ENCODE measurements at places on chromosomes 4 and X. TPM values are rescaled to one million over a fixed set of nuclear protein-coding genes. Genes with fewer than 3 reads are reported as not detected.

DNA sequence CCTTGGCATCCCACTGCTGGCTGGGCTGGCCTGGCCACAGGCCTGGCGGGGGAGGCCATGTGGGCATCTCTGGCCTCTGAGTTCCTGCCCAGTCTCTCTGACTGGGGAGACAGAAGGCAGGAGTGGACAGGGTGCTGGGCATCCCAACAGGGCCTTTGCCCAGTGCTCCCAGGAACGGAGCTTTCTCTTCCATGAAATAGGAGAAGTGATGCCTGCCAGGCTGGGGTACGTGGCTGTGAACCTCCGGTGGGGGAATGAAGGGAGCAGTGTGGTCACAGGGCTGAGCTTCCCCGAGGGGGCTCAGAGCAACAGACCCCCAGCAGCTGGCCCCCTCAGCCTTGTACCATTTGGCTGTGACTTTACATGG lies 40.4 kb upstream of the HMX1 start:
- no peak for DNase-seq

GRCh38 chr4:120855307-120856001 lies 67.1 kb downstream of the PRDM5 start:
- DNase-seq: no peak

- no peak for DNase-seq
These were observed 63.1 kb upstream of the AFAP1 start for GRCh38 chr4:8002525-8003309.

DNA sequence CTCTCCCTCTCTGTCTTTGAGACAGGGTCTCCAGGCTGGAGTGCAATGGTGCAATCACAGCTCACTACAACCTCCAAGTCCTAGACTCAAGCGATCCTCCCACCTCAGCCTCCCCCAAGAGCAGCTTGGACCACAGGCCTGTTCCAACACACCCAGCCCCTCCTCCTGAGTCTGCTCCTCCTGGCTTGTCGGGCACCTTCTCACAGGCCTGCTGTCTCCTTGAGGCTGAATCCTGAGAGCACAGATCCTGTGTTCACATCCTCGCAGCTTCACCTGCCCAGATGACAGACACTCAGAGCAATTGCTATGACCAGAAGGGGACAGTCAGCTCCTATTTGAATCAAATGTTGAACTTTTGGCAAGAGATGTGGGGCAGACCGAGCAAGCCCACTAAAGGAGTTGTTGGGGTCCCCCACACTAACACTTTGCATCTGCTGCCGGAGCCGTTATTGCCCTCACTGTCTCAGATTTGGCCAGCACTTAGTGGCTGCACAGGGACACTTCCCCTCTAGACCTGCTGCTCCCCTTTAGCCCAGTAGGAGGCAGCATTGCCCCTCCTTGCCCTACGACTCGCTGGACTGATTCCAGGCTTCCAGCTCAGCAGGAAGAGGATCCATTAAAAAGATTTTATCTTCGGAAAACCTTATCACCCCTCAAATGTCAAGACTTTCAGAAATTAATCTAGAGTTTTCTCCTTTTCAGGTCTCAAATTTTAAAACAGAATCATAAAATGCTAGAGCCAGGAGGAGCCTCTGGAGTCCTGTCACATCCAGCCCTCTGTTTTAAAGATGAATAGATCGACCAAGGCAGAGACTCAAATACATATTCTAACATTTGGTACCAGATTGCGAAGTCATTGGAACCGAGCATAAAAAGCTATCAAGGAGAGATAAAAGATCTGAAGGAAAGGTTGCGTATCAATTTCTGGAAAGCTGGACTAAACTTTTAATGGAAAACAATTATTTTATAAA lies 113.7 kb downstream of the USP46 start:
- peak; percentile 52 for DNase-seq

DNA sequence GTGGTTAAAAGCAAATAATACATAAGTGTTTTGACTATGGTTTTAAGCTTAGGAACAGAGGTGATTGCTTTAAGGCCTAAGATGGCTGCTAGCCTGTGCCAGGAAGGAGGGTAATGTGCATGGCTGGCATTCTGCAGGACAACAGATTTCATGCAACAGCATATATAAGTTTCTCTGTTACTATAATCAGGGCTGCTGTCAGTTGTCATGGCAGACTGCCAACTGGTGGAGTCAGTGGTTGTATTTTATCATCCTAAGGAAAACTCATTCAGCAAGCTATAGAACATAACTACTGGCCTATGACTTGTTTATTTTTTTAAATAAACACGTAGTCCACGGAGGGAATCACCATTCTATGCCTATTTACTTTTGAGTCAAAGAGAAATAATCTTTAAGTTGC lies 77.7 kb upstream of the DCAF8L1 start:
- DNase-seq: no peak

DNA sequence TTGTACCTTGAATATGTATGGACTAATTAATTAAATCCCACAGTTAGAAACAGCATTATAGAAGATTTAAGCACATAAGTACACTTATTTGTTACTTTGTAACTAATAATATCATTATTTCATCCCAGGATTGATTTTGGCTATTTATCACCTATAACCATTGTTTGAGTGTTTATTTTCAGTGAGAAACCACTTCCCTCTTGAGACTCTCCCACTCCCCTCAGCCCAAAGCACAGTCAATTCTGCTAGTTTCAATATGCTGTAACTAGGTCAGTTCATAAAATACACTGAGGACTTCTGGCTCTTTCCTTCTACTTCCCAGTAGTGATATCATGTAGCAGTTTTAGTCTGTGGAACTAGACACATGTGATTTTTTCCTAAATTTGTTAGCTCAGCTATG lies 16.3 kb downstream of the OFD1 start:
- no peak for DNase-seq

GRCh38 chr4:71537551-71538065 lies 198.8 kb downstream of the SLC4A4 start:
- no peak for DNase-seq

DNA sequence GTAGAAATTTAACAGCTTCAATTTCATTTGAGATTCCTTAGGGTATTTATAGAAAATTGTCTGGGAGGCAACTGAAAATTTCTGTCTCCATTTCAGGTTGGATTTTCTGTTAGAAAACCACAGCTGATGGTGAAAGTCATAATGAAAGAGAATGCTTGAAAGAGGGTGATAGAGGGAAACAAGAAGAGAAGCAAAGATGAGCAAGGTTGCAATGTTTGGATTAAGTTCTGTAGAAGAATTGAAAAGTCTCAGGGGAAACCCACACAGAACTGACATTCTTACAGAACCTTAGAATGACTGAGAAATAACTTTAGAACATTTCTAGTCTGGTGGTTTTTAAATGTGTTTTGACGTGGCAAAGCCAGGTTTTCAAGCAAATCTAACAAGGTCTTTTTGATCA lies 14.7 kb downstream of the GBA3 start:
- DNase-seq: no peak

GRCh38 chrX:42466332-42467046 lies 311.5 kb downstream of the PPP1R2C start:
- no peak for DNase-seq

The DCAF4L1 gene
- 0.39 TPM for total RNA-seq
